Activated B cell treated with CpG ODN at 0.5 μM for 24 hours (primary cell): ENCODE measurements at places on chromosomes 12 and 14. TPM values are rescaled to one million over a fixed set of nuclear protein-coding genes. Genes with fewer than 3 reads are reported as not detected.

DNA sequence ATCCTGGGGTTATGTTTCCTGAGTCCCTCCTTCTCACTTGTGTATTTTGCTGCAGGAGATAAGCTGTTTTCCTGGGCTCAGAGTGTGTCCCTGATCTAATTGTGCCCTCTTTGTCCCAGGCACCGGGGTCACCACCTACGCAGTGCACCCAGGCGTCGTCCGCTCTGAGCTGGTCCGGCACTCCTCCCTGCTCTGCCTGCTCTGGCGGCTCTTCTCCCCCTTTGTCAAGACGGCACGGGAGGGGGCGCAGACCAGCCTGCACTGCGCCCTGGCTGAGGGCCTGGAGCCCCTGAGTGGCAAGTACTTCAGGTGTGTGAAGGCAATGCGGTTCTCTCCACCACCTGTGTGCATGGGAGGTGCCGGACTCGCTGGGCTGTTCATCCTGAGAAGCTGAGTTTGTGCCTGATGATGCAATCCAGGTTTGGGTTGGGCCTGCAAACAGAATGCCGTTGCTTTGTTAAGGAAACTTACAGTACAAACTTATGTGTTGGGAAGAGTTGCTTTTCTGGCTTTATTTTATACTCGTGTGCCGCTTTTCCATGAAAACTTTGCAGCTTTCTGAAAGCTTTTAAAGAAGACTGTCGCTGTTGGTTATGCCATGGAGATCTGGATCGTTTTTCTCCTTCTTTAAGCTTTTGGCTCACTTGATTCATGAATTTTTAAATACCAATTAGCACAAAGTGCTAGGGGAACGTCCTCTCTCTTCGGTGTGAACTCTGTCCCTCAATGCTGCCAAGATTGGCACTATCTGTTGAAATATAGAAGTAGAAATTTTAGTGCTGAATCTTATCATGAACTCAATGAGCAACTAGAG lies 27.6 kb downstream of the RDH12 start:
- no peaks in the 10 kb centered on the region for H3K4me1 ChIP-seq
- peaks cover 7% of the 10 kb centered on the region for H3K27me3 ChIP-seq
- no peak for DNase-seq

DNA sequence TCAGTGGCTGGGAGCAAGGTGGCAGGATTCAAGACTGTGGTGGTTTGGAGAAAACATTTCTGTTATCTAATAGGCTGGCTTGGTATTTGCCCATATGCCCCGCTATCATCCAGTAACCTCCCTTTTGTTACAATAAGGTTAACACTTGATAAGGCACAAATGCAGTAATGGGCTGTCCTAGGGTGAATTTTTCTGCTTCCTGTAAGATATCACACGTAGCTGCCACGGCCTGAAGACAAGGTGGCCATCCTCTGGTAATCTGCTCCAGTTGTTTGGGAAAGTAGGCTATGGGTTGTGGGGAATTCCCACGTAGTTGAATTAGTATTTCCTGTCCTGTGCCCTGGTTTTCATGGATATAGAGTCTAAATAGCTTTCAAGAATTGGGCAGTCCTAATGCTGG lies 23.1 kb downstream of the ANG start:
- no peak overlapping the region for H3K27ac ChIP-seq
- peaks cover 39% of the 10 kb centered on the region for H3K4me1 ChIP-seq
- H3K4me3 ChIP-seq: no peak overlapping the region
- H3K36me3 ChIP-seq: peaks cover 4% of the 10 kb centered on the region

C12orf54 gene
- total RNA-seq: not detected in 2 replicates

DNA sequence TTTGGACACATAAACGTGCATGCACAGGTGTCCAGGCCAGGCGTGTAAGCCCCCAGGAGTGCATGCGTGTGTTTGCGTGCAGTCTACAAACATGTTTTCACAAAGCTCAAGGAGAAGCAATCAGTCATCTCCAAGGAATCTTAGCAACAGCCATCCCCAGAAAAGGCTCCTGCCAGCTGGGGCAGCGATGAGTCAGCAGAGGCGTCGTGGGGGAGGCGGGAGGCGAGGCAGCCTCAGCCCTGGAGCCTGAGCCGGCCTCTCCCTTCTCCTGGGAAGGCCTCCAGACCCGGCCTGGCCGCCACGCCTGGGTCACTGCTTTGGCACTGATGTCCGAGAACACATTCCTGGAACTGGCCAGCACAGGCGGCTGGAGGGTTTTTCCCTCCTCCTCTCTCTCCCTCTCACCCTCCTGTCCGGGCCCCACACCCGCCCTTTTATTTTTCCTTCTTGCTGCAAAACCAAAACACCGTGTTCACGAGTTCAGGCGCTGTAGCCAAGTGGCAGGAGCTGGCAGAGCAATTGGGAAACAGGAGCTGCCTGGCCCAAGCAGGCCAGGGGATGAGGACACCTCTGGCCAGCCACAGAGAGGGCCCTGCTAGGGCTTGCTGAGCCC lies 92.7 kb downstream of the LRRC74A start:
- peaks cover 25% of the 10 kb centered on the region for H3K4me1 ChIP-seq
- no peak overlapping the region for H3K27ac ChIP-seq

DNA sequence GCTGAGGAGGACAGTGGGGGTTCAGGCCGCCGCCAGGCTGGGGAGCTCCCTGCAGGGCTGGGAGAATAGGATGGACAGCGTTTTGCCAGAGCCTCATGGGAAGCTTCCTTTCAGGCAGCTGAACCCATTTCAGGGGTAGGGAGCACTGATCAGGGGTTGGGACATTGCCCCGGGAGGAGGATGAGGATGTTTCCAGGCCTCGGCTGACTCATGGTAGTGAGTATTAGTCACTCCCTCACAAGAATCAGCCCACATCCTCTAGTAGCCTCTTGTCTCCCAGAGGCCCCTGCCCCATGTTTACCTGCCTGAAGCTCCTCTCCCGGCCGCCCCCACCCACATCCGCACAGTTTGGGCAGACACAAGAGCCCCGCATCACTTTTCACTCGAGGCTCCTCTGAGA lies 89.8 kb downstream of the ZFP36L1 start:
- H3K36me3 ChIP-seq: no peaks in the 10 kb centered on the region
- H3K27me3 ChIP-seq: no peaks in the 10 kb centered on the region
- H3K27ac ChIP-seq: no peak overlapping the region
- peaks cover 13% of the 10 kb centered on the region for H3K4me1 ChIP-seq

ANG gene
- 1.1 TPM in 1 of 2 replicates, not detected in the other for total RNA-seq

- peak overlapping the region; percentile 68 for H3K27ac ChIP-seq
Measured at GRCh38 chr12:123131879-123132402, 18.9 kb downstream of the PITPNM2 start.

GRCh38 chr12:116726694-116727093 lies 11.2 kb downstream of the SPRING1 start:
- no peak for DNase-seq
- H3K36me3 ChIP-seq: peaks cover 37% of the 10 kb centered on the region
- H3K27ac ChIP-seq: no peak overlapping the region
- H3K4me3 ChIP-seq: no peak overlapping the region
- H3K27me3 ChIP-seq: no peaks in the 10 kb centered on the region

NOS1 gene
- total RNA-seq: not detected in 2 replicates

GRCh38 chr14:37590428-37591139 lies 4.5 kb downstream of the FOXA1 start:
- no peak overlapping the region for H3K27ac ChIP-seq
- H3K27me3 ChIP-seq: peaks cover 63% of the 10 kb centered on the region
- no peaks in the 10 kb centered on the region for H3K36me3 ChIP-seq

TUNAR gene
- total RNA-seq: 0.40 and 0.61 TPM in 2 replicates

- H3K36me3 ChIP-seq: no peaks in the 10 kb centered on the region
- H3K27me3 ChIP-seq: no peaks in the 10 kb centered on the region
- no peaks in the 10 kb centered on the region for H3K4me1 ChIP-seq
- no peak for DNase-seq
- no peak overlapping the region for H3K27ac ChIP-seq
Measured at GRCh38 chr12:113796066-113796827, 169.9 kb downstream of the RBM19 start.

GRCh38 chr14:33230021-33230420 lies 291.3 kb downstream of the NPAS3 start:
- no peak overlapping the region for H3K4me3 ChIP-seq
- no peaks in the 10 kb centered on the region for H3K4me1 ChIP-seq
- no peak for DNase-seq
- H3K27me3 ChIP-seq: no peaks in the 10 kb centered on the region
- no peaks in the 10 kb centered on the region for H3K36me3 ChIP-seq

DNA sequence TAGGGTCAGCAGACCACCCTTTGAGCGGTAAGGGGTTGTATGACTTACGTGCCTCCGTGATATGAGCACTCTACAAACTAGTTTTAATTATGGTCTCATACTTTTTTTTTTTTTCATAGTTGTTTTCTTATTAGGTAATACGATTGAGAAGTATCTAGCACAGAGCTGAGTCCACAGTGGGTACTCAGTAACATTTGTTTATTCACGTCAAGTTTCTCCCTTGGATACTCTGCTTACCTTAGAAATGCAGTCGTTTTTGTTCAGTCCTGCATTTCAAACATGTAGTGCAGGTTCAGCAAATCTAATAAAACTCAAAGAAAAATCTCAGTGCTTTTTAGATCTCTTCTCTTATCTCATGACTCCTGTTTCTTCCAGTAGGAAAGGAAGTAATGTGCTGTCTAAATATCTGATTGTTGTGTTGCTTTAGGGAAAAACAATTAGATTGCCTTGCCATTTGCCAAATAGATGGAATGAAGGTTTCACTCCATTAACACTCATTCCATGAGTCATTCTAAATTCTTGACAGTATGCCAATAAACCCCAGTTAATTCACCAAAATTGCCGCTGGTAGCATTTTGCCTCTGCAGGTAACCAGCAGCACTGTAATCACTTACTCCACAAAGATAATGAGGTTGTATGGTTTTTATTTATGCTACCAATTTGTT lies 118.9 kb downstream of the PTCSC3 start:
- H3K27ac ChIP-seq: no peak overlapping the region
- no peaks in the 10 kb centered on the region for H3K36me3 ChIP-seq
- no peaks in the 10 kb centered on the region for H3K4me1 ChIP-seq
- no peak overlapping the region for H3K4me3 ChIP-seq
- no peak for DNase-seq
- H3K27me3 ChIP-seq: peaks cover 2% of the 10 kb centered on the region

AMDHD1 gene
- total RNA-seq: 0.61 and 1.2 TPM in 2 replicates

- no peaks in the 10 kb centered on the region for H3K4me1 ChIP-seq
- no peak overlapping the region for H3K27ac ChIP-seq
- H3K36me3 ChIP-seq: no peaks in the 10 kb centered on the region
- H3K27me3 ChIP-seq: peaks cover 9% of the 10 kb centered on the region
- no peak for DNase-seq
- H3K4me3 ChIP-seq: no peak overlapping the region
Measured at GRCh38 chr12:5817246-5817645, 127.8 kb downstream of the ANO2 start.

- no peak overlapping the region for H3K27ac ChIP-seq
- H3K4me1 ChIP-seq: peaks cover 10% of the 10 kb centered on the region
- no peak overlapping the region for H3K4me3 ChIP-seq
- no peaks in the 10 kb centered on the region for H3K27me3 ChIP-seq
- no peaks in the 10 kb centered on the region for H3K36me3 ChIP-seq
Measured at GRCh38 chr12:94925729-94926128, 77.8 kb downstream of the NDUFA12 start.

- H3K4me3 ChIP-seq: no peak overlapping the region
- H3K4me1 ChIP-seq: no peaks in the 10 kb centered on the region
- H3K27me3 ChIP-seq: peaks cover 38% of the 10 kb centered on the region
- no peak for DNase-seq
- H3K27ac ChIP-seq: no peak overlapping the region
Measured at GRCh38 chr12:204261-204678, 9.7 kb downstream of the SLC6A12 start.

DNA sequence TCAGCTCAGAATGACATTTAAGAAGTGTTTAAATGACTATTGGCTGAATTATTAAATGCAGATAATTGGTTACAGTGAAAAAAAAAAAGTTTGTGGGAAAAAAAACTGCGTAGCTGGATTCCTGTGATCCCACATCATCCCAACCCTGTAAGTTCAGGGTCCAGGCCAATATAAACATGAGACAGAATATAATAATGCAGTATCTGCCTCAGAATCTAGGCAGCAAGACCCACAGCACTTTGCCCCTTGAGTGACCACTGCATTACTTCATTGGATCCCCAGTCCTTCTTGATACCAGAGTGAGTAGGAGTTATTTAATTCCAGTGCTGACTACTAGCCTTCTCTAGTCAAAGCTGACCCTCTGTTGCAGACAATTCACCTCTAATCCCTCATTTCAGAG lies 272.6 kb downstream of the CCER1 start:
- H3K4me1 ChIP-seq: no peaks in the 10 kb centered on the region
- no peak overlapping the region for H3K4me3 ChIP-seq
- H3K36me3 ChIP-seq: no peaks in the 10 kb centered on the region

DNA sequence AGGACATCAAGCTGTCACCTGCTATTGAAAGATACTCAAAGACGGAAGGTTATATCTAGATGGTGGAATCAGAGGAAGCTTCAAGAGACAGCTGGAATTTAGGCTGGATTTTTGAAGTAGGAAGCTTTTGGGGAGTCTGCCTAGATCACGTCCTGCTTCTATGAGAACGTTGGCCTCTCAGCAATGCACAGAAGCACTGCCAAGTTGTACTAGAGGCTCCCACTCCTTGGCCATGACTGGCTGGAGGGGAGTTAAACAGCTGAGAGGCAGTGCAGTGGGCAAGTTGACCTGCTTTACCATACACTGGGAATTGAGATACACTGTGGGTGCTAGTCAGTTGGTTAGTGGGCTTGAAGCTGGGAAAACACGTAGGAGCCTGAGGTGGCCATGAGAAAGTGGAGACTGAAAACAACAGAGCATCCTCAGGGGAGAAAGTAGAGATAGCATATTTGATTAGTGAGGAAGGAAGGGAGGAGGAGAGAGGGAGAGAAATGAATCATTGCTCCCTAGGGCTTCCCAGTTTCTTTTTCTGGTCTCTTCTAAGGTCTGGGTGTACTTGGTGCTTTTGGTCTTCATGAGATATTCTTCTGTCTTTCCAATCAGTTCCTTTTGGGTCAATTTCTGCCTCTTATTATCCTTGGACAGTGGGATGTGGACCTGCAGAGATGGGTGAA lies 110.8 kb downstream of the EMP1 start:
- no peaks in the 10 kb centered on the region for H3K4me1 ChIP-seq
- H3K27me3 ChIP-seq: peaks cover 22% of the 10 kb centered on the region
- no peaks in the 10 kb centered on the region for H3K36me3 ChIP-seq
- no peak overlapping the region for H3K4me3 ChIP-seq
- H3K27ac ChIP-seq: no peak overlapping the region

GLT8D2 gene
- total RNA-seq: not detected in 2 replicates

- DNase-seq: no peak
- peaks cover 6% of the 10 kb centered on the region for H3K4me1 ChIP-seq
- no peak overlapping the region for H3K4me3 ChIP-seq
- no peaks in the 10 kb centered on the region for H3K36me3 ChIP-seq
- no peak overlapping the region for H3K27ac ChIP-seq
- H3K27me3 ChIP-seq: peaks cover 9% of the 10 kb centered on the region
Measured at GRCh38 chr14:22848351-22849164, 12.2 kb downstream of the MMP14 start.

- H3K27ac ChIP-seq: no peak overlapping the region
- no peaks in the 10 kb centered on the region for H3K27me3 ChIP-seq
- H3K4me3 ChIP-seq: no peak overlapping the region
- no peaks in the 10 kb centered on the region for H3K4me1 ChIP-seq
Measured at GRCh38 chr14:39673270-39673711, 241.1 kb upstream of the FBXO33 start.

- no peaks in the 10 kb centered on the region for H3K36me3 ChIP-seq
- no peaks in the 10 kb centered on the region for H3K4me1 ChIP-seq
- no peak overlapping the region for H3K4me3 ChIP-seq
- no peak overlapping the region for H3K27ac ChIP-seq
- peaks cover 21% of the 10 kb centered on the region for H3K27me3 ChIP-seq
- DNase-seq: no peak
Measured at GRCh38 chr12:3381059-3382047, 109.7 kb upstream of the PRMT8 start.
